T-helper 17 cell (primary cell): ENCODE measurements at places on chromosomes 6 and 20. TPM values are rescaled to one million over a fixed set of nuclear protein-coding genes. Genes with fewer than 3 reads are reported as not detected.

Gene RAET1E
- total RNA-seq = 0.55 TPM

Gene SLC32A1
- not detected for total RNA-seq

- H3K36me3 ChIP-seq = no peaks in the 10 kb centered on the region
- H3K27ac ChIP-seq = no peak overlapping the region
These were observed 455.0 kb downstream of the RFPL4B start for GRCh38 chr6:112802144-112802543.

DNA sequence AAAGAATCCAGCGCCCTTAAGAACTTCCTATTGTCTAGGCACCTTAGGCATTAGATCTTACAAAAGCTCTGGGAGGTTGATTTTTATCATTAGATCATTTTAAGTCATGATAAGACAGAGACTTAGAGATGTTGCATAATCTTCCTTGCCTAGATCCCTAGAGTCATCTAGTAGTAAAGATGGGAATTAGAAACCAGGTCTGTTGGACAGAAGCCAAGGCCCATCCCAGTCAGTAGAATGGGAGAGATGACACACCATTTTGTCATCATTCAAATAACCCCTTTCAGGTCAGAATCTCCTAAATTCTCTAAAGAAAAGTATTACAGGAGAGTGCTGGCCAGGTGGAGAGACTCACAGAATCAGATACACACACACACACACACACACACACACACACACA, 579.1 kb downstream of the BMP2 start:
- H3K27ac ChIP-seq = no peak overlapping the region
- no peaks in the 10 kb centered on the region for H3K27me3 ChIP-seq
- no peak overlapping the region for H3K4me3 ChIP-seq
- H3K36me3 ChIP-seq = no peaks in the 10 kb centered on the region

DNA sequence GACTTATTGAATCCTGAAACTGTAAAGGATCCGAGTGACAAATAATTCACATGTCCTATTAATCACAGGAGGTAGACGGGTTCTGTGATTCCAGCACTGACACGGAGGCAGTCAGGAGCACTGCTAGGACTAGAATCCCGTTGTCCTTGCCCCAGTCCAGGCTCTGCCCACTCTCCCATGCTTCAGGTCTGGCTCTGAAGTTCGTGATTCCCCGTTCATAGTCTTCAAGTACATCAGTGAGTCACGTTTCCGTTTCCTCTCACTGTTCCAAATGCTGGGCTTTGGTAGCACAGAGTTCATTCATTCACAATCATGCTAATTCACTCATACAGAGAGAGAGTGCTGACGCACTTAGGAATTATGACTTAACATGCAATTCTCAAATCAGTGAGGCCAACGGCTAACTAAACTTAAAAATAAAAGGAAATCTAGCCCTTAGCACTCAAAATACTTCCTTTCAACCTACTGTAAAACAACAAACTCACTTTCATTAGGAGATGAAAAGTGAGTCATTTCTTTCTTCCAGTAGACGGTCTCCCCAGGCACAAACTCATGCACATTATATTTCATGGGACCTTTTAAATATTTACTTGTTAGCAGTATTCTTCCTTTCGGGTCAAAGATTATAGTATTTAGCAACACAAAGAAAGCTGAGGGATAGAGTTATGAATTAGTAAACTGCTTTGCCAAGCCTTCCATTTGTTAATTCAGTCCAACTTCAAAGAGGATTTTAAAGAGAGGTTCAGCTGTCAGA, 94.0 kb upstream of the NHSL1 start:
- H3K4me1 ChIP-seq = peaks cover 16% of the 10 kb centered on the region
- H3K27me3 ChIP-seq = no peaks in the 10 kb centered on the region
- peak overlapping the region; percentile 86 for H3K27ac ChIP-seq
- peak overlapping the region; percentile 65 for H3K4me3 ChIP-seq
- DNase-seq = no peak
